ENCODE measurements at places on chromosomes 13 and 19.

- no peak for DNase-seq
These were observed 60.5 kb downstream of the ZMYM2 start for GRCh38 chr13:20019043-20019442.

DNA sequence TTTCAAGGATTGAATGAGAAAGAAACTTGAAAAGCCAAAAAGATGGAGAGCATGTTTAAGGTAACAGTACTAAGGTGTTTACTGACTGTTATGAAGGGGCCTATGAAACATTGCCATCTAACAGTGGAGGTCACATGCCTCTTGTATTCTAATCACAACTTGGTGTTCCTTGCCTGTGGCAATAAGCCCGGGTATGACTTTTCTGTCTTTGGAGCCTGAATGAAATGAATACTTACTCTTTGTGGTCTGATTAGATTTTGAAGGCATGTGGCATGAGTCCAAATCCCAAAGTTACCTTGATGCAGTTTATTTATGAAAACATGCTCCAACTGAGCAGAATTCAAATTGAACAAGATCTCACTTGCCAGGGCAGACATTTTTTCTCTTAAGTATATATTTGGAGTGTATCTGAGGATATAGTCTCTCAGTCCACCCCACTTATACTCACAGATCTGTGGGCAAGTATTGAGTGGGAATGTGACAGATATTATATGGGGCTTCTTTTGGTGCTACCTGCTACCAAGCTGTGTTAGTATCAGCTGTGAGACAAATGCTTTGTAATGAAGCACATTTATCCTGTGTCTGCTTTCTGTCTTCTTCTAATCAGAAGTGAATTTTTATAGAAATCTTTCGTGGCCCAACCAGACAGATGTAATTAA is 67.5 kb downstream of the B3GLCT start:
- DNase-seq, result no peak

GRCh38 chr13:97141097-97141496 is 81.0 kb upstream of the MBNL2 start:
- no peak for DNase-seq

DNA sequence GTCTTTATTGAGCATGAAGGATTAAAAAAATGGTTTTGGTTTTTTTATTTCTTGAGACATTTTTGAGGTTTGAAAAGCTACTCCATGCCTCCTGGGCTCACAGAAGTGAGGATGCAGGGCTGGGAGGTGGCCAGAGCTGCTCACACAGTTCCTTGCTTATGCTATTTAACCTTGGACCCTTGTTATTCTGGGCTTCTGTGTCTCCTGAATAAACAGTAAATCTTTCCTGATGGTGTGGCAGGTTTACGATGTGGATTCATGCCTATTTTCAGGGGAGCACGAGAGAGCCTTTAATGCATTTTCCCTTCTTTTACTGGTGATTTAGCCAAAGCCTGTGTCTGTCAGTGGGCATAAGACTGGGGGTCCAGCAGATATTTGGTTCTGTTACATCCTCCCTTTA is 34.3 kb upstream of the PCDH8 start:
- DNase-seq, result no peak

GRCh38 chr13:110559986-110560385 is 1.5 kb downstream of the RAB20 start:
- DNase-seq, result no peak

- no peak for DNase-seq
These were observed 53.8 kb upstream of the LATS2 start for GRCh38 chr13:21115231-21115630.

DNA sequence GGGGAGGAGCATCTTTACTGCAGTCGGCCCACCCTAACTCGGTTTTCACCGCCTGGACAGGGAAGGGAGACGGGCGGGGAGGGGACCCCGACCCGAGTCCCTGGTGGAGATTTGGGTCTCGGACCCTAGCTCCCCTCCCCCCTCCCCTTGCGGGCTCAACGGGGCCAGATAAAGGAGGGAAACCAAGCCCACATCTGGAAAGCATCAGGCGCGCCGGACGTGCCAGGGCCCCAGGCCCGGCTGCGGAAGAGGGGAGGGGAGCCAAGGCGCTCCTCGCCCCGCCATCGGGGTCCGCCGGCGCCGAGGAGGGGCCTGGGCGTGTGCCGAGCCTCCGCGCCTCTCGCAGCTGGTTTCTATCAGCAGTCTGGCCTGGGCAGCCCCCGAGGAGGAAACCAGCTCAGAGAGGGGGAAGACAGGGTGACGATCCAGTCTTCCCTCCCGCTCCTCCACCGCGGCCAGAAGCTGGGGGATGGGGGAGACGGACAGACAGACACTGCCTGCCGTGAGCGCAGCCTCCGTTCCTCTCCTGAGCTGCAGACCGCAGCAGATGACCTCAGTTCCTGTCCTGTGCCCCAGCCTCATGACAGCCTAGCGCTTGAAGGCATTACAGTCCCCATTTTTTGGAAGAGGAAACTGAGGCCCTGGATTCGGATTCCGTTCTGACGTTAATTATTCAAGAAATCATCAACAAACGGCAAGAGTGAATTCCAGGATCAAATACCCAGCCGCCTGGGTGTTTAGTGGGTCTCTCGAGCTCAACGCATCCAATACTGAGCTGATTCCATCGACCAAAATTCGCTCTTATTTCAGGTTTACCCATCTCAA is 3.6 kb upstream of the GNG8 start:
- no peak for DNase-seq

DNA sequence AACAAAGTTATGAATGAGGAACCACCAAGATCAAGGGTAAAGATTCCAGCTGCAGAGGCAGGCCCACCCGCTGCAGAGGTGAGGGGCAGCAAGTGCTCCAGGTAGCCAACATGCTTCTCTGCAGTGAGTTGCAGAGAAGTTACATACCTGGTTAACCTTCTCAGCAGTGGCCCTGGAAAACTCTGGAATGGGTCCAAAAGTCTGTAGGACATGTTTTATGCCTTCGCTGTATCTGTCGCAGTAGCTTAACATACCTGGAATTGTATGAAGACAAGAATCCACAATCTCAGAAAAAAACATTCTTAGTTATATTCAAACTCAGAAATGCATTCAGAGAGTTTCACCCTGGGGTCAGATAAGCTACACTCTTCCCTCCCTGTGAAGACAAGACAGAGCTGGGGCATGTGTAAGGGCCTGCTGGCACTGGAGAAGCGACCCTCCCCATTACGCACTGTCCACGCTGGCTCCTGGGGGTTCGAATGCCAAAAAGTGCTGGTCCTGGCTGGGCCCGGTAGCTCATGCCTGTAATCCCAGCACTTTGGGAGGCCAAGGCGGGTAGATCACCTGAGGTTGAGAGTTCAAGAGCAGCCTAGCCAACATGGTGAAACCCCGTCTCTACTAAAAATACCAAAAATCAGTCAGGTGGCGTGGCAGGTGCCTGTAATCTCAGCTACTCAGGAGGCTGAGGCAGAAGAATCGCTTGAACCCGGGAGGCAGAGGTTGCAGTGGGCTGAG is 121.0 kb downstream of the CRYL1 start:
- DNase-seq, result no peak

DNA sequence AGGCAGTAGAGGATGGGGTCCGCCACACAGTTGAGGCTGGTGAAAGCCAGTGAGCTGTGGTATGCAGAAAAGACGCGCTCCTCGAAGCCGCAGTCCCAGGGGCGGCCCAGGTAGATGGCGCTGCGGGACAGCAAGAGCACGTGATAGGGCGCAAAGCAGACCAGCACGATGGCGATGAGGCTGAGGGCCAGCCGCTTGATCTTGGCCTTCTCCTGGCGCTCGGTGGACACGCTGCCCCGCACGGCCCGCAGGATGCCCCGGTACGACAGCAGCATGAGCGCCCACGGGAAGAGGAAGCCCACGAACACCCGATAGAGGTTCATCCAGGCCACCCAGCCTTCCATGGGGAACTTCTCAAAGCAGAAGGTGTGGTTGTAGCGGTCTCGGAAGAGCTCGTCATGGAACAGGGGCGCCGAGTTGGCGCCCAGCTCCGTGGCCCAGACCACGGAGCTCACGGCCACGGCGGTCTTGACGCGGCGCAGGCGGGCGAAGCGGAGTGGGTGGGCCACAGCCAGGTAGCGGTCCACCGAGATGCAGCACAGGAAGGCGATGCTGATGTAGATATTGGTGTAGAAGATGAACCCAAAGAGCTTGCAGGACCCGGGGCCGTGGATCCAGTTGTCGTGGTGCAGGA is 6.5 kb upstream of the OPA3 start:
- DNase-seq, result no peak

DNA sequence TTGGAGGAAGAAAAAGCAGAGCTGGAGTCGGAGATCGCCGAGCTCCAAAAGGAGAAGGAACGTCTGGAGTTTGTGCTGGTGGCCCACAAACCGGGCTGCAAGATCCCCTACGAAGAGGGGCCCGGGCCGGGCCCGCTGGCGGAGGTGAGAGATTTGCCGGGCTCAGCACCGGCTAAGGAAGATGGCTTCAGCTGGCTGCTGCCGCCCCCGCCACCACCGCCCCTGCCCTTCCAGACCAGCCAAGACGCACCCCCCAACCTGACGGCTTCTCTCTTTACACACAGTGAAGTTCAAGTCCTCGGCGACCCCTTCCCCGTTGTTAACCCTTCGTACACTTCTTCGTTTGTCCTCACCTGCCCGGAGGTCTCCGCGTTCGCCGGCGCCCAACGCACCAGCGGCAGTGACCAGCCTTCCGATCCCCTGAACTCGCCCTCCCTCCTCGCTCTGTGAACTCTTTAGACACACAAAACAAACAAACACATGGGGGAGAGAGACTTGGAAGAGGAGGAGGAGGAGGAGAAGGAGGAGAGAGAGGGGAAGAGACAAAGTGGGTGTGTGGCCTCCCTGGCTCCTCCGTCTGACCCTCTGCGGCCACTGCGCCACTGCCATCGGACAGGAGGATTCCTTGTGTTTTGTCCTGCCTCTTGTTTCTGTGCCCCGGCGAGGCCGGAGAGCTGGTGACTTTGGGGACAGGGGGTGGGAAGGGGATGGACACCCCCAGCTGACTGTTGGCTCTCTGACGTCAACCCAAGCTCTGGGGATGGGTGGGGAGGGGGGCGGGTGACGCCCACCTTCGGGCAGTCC is 5.0 kb downstream of the FOSB start:
- no peak for DNase-seq

DNA sequence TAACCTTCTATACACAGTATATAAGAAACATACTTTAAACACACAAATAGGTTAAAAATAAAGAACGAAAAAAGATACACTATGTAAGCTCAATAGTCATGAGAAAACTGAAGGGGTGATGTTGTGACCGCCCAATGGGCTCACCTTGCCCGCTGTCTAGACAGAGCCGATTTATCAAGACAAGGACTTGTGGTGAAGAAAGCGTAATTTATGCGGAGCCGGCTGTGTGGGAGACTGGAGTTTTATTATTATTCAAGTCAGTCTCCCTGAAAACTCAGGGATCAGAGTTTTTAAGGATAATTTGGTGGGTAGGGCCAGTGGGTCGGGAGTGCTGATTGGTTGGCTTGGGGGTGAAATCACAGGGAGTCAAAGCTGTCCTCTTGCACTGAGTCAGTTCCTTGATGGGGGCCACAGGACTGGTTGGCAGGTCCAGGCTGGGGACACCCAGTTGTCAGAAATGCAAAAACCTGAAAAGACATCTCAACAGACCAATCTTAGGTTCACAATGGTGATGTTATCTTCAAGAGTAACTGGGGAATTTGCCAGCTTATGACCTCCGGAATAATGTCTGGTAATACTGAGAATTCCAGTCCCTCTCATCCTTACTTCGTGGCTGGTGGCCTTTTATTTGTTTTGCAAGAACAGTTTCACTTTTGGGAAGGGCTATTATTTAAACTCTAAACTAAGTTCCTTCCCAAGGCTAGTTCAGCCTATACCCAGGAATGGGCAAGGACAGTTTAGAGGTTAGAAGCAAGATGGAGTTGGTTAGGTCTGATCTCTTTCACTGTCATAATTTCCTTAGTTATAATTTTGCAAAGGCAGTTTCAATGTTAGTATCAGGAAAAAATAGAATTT is 96.6 kb downstream of the UBL3 start:
- no peak for DNase-seq

- DNase-seq, result peak; percentile 77
These were observed 14.4 kb downstream of the CAPN12 start for GRCh38 chr19:38729653-38730469.

DNA sequence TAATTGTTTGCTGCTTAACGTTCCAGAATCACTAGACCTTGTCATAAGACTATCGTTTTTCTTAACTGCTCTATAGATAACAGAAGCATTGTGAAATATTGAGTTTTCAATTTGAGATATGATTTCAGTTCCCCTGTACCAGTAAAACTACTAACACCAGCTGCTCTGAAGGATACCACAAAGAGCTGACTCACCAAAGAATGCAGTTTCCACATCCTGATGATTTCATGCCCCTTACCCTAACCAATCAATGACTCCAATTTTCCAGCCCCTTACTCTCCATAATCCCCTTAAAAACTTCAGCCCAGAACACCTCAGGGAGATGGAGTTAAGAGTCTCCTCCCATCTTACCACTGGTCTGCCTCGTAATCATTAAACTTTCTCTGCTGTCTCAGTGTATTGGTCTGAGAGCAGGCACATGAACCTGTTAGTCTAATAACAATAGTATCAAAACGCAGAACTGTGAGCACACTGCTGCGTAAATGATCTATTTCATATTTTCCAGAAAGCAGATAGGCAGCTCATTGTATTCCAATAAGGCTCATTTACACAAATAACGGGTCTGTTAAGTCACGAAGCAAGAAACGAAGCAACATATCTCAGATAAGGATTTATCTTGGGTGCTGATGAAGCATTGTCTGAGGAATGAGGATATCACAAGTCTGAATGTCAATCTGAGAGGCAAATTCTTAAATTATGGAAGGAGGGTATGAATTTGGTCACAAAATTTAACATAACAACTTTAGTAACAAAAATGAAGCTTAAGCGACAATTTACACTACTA is 14.1 kb upstream of the CCNA1 start:
- DNase-seq, result no peak

GRCh38 chr19:36040495-36040894 is 7.8 kb upstream of the CLIP3 start:
- DNase-seq, result no peak
